NCI-H345 (cell line): ENCODE measurements at places on chromosomes 5 and 9.

- no peak for DNase-seq
Observed at GRCh38 chr9:113978725-113979342, 99.3 kb downstream of the AMBP start.

- DNase-seq = no peak
Observed at GRCh38 chr5:142059304-142059940, 46.6 kb upstream of the GNPDA1 start.

GRCh38 chr9:135794057-135794335 is 92.0 kb downstream of the KCNT1 start:
- DNase-seq = no peak

DNA sequence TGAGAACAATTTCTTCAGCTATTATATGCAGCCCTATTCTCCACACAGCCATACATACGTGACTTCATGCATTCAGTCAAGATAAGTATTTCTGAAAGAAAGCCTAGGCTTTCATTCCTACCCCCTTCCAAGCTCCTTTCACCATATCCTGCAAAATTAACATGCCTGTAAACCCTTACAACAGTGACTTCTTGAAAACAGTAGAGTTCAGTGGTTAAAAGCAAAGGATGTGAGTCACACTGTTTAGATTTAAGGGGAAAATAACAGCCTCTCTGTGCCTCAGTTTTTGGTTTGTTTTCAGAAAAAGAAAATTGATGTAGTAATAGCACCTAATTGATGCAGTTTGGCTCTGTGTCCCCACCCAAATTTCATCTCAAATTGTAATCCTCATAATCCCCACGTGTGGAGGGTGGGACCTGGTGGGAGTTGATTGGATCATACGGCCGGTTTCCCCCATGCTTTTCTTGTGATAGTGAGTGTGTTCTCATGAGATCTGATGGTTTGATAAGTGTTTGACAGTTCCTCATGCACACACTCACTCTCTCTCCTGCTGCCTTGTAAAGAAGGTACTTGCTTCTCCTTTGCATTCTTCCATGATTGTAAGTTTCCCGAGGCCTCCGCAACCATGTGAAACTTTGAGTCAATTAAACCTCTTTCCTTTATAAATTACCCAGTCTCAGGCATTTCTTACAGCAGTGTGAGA is 264.8 kb downstream of the CETN3 start:
- no peak for DNase-seq

GRCh38 chr5:73625372-73625943 is 538 bp upstream of the ARHGEF28 start:
- DNase-seq = no peak

DNA sequence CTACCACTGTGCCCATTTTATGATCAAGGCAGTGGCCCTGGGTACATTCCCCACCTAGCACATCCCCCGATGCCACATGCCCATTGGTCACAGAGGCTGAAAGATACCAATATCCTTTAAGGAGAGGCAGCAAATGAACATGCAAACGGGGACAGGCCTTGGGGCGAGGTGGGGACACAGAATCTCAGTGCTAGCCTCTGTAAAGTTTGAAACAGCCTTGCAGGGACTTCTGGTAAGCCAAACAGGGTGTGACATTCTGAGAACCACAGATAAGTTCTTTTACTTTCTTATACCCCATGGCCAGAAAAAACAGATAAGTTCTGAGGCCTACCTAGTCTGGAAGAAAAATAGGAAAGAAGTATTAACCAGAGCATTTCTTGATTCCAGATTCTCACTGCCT is 60.5 kb downstream of the ACER2 start:
- no peak for DNase-seq

DNA sequence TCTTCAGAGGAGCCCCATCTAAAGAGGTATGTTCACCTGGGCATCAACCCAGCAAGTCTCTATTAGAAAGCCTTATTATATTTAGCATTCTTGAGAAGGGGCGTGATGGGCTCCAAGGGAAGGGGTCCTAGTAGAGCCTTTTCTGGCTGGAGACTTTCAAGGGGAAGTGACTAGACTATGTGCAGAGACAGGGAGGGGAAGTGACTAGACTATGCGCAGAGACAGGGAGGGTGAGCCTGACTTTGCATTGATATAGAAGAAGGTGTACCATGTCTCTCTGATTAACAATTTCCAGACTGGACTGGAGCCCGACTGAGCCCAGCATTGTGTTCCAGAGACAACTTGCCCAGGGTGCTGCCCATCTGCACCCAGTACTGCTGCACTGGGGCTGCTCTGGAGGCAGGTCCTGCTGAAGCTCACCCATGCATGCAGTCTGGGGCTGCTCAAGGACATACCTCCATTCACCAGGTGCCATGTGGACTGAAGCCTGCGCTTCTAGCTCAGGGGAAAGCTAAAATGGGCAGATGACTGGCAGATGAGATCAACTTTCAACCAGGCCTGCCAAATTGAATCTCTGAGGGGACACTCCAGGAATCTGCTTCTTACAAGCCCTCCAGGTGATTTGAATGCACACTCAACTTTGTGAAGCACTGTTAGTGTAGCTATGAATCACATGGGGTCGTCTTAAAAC is 83.0 kb upstream of the GNA14 start:
- peak; percentile 22 for DNase-seq

DNA sequence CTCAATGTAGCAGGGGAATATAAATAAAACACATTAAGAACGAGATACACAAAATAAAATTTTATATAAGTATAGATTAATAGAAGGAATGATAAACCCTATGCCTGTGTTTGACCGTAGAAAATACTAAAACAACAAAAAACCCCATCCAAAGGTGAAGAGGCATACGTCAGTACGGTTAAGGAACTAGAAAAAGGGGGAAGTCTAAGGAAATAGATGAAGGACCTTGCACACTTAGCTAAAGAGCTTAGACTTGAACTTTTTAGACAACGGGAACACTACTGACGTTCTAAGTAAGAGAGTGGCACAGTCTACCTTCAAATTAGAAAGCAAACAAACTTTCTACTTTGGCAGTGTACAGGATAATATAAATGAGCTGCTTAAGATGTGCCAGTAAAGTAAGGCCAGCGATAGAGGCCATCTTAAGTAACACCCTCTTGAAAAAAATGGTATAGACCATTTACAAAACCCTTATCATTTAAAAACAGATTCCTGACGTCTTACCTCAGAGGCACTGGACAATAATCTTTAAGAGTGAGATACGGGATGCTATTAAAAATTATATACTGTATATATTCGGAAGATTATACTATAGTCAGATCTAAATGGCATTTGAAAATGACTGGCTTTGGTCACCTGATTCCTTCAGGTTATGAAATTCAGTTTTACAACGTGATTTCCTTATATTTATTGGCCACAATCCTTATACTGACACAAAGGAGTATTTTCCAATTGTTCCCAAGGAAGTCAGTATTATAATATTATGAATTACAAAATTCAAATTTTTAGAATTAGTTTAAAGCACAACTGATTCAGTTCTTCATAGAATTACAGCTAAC is 8.5 kb downstream of the PANK3 start:
- DNase-seq = no peak

DNA sequence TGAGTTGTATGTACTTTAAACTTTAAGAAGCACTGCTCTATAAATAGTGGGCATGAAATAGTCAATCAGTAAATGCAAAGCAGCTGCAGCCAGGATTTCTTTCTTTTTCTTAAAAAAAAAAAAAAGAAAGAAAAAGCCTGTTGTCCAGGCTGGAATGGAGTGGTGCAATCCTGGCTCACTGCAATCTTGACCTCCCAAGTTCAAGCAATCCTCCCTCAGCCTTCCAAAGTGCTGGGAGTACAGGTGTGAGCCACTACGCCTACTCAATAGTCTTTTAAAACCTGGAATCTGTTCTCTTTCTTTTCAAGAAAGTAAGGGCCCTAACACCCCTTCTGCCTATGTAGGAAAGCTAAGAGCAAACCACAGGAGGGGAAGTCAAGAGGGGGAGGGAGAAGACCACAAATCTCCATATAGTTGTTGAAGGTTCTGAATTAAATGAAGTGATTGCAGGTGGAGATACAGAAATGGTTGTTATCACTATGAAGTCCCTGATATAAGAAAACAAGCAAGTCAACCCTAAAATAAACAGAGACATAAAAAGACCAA is 20.6 kb upstream of the TPD52L3 start:
- no peak for DNase-seq

DNA sequence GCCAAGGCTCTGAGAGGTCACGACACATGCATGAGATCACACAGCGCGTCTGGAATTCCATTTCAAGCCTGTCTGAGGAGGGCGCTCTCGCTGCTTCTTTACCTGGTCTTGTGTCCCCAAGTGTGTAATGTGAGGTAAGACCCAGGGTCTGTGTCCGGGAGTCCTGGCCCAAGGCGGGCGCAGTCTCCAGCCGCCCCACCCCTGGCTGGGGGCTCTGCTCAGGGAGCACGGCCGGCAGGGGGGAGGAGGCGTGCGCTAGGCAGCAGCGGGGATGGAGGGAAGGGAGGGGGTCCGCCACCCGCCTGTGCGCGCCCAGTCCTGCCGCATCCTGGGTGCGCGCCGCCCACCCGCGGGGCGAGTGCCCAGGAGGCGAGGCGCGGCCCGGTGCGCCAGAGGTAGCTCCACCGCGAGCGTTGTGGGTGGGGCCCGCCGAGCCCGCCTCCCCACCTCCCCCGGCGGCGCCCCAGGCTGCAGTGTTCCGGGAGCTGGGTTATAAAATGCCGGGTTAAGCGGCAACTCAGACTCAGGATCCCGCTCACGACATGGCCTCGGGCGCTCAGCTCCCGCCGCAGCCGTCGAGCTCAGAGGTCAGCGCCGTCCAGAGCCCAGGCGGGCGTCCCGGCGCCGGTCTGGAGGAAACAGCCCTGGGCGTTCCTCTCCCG is at the start of gene CCNI2:
Gene CCNI2 (plus strand): TSS at position 473 of the 662 bp plus-strand sequence. CDS start 70 bp downstream, at position 543.
- DNase-seq = peak; percentile 31

GRCh38 chr5:151680944-151681427 is 5.7 kb downstream of the SPARC start:
- DNase-seq = no peak

GRCh38 chr5:141822144-141822543 is 56.1 kb downstream of the PCDH1 start:
- DNase-seq = no peak

GRCh38 chr5:119264186-119264585 is 91.6 kb upstream of the TNFAIP8 start:
- no peak for DNase-seq

- no peak for DNase-seq
Observed at GRCh38 chr9:86460216-86461002, 106.2 kb upstream of the TUT7 start.

DNA sequence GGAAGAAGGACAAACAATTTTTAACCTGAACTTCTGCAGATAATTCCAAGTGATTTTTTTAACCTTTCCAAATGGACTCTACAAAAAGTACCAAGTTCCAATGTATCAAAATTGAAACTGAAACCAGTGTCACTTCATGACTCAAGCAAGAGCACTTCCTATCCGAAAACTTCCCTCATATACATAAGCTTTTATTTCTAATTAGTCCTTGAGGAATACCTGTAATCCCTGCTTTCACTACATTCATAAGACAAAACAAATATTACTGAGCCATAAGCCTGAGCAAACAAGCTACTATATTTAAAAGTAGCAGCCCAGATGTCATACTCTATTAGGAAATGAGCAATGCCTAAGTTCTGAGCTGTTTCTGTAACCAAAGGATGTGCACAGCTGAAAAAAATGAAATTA is 224.4 kb downstream of the EBF1 start:
- no peak for DNase-seq

DNA sequence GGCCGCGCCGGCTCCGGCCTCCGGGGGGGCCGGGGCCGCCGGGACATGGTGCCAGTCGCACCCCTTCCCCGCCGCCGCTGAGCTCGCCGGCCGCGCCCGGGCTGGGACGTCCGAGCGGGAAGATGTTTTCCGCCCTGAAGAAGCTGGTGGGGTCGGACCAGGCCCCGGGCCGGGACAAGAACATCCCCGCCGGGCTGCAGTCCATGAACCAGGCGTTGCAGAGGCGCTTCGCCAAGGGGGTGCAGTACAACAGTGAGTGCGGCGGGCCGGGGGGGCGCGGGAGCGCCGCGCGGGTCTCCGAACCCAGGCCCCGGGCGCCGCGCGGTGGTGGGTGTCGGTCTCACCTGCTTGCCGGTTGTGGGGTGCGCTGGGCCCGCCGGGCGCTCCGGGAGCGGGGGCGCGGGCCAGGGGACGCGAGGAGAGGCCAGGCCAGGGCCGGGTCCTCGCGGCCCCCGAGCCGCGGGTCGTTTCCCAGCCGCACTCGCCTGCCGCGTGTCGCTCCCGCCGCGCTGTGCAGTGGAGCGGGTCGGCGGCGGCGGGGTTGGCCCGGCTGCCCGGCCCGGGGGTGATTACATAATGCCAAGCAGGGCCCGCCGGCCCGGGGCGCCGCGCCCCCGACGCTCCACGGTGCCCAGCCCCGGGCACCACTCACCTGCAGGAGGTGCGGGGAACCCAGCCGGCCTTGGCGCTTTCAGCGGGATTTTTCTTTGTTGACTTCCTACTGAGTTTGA is 492 bp downstream of the RABL6 start:
- peak; percentile 35 for DNase-seq

- DNase-seq = no peak
Observed at GRCh38 chr5:74433255-74433895, 207.2 kb downstream of the ENC1 start.

- no peak for DNase-seq
Observed at GRCh38 chr9:90853945-90854344, 52.3 kb downstream of the SYK start.

GRCh38 chr5:96537386-96537785 is 104.3 kb upstream of the PCSK1 start:
- DNase-seq = no peak

DNA sequence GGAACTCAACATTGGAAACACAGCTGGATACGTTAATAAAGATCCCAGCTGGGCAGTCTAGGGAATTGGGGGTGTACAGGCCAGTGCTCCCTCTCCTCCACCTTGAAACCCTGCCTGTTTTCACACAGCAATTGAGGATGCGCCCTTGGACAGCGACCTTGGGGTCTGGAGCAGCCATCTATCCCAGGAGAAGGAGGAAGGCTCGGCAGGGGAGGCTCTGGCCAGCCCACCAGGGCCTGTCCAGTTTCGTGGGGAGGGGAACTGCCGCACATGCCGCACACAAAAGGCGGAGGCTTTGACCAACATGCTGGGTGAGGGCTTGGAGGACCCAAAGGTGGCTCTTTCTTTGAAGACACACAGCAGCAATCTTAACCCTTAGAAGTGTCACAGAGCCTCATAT is 1.4 kb downstream of the COL23A1 start:
- DNase-seq = no peak

DNA sequence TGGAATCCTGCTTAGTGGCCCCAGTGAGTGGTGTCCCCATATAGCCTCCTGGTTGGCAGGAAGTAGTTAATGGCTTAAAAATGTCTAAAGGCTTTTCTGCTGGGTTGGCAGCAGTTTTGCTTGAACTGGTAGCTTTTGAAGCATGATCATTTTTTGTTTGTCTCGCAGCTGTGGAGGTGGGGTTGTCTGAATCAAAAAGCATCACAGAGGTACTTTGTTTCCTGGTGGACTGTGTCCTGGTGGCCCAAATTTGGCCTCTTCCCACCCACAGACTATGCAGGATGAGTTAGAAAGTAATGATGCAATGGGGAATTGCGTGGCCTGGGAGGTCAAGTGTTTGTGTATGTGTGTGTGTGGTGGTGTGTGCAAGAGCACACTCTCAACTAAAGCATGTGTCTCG is 322.7 kb downstream of the ARHGEF28 start:
- DNase-seq = no peak

- DNase-seq = no peak
Observed at GRCh38 chr5:112968411-112969106, 8.0 kb upstream of the DCP2 start.
